Activated T-cell treated with anti-CD3 and anti-CD28 coated beads for 48 hours (primary cell): ENCODE measurements at places on chromosomes 6 and 20.
A peak's percentile ranks its signal among the peaks of the same experiment; 100 is the strongest.

DNA sequence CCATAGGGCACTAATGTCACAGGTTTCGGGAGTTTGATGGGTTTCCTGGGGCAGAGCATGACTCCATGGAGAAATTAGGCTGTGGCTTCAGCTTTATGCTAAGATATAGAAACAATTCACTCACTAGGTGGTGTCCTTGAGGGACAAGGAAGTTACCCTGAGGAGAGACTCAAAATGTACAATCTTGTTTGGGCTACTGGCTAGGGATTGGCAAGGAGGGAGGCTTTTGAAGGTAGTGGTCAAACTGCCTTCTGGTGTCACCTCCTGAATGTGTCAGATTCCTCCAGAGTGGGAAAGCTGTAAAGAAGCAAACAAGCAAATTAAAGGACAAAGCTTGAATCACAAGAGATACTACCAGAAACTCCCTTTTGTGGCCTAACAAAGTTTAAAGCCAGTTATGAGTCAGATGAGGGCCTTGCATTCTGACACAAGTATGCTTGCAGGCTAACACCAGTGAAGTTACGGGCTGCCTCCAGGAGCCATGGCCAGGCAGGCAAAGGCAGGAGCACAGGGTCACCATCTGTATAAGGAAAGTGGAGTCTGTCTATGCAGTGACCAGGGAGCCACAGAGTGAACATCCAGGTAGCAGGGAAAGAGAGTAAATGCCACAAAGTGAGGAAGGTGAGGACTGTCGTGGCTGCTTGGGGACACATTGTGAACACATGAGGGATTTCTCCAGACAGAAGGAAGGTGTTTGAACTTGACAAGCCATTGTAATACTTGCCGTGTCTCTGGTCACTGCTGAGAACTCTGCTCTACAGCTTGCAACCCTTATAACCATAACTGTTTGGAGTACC is 107.7 kb upstream of the DTNBP1 start:
- peak; percentile 20 for DNase-seq

DNA sequence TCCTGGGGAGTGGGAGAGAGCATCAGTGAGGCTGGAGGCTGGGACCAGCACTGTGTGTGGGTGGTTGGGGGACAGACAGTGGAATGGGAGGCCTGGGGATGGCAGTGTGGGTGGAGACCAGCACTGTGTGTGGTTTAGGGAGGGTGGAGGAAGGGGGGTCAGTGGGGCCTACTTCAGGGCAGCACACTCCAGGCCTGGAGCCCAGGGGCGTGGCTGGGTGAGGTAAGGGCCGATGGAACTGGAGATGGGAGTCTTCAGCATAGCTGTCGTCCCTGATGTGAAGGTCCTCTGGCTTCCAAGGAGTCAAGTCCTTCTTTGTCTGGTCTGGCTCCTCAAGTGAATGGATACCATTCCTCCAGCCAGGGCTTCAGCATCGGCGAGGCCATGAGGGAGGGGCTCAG is 18.6 kb downstream of the KCNK17 start:
- no peak for DNase-seq

DNA sequence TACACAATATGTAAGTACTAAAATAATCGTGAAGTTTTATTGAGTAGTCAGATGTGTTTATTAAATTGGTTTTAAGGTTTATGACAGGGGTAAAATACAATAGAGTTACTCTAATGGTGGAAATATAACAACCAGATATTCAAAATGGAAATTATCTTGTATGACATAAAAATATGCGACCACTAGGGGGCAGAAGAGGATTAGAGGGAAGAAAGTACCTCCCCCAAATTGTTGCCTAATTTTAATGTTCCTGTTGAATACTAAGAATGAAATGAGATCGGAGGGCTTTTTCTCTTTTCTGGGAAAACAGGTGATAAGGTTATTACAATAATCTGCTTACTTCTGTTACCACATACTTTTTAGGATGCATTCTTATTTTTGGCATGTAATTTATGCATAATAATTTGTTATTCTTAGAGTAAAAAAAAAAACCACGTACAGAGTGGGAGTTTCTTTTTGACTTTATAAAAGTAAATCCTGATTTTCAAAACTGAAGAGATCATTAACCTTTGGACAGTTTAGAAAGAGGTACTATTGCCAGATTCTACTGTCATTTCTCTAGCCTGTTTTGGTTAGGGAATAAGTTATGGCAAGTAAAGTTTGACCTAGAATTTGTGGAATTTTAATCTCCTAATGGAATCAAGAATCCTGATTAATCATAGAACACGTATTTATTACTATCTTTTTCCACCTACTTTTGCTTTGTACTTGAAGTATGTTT is 159.2 kb downstream of the CD109 start:
- DNase-seq: no peak

GRCh38 chr6:16903470-16903869 is 142.2 kb upstream of the ATXN1 start:
- DNase-seq: no peak

GRCh38 chr6:11437824-11438459 is 99.6 kb upstream of the TMEM170B start:
- no peak for DNase-seq

GRCh38 chr6:81731814-81732213 is 20.7 kb downstream of the TENT5A start:
- no peak for DNase-seq

- DNase-seq: no peak
Measured at GRCh38 chr20:57608516-57608915, 11.7 kb downstream of the ZBP1 start.

DNA sequence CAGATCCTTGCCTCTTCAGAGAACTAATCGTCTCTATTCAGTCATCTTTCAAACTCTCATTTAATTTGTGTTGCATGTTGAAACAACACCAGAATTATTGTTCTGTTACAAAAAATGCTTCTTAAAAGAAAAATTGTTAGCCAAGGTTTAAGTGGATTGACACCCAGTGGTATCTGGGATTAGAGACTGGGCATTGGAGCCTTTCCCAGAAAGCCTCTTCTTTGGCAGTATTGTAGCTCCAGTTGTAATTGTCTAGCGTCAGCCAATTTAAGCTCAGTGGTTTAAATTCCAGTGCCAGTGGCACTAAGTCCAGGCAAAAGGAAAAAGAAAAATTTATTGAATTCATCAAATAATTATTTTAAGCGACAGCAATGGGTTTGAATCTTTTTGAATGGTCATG is 801 bp downstream of the CCDC28A start:
- no peak for DNase-seq

GRCh38 chr6:53201270-53201669 is 52.6 kb upstream of the GCM1 start:
- no peak for DNase-seq

GRCh38 chr6:14921878-14922671 is 323.8 kb upstream of the JARID2 start:
- no peak for DNase-seq

GRCh38 chr6:50278663-50279062 is 228.9 kb upstream of the DEFB112 start:
- DNase-seq: no peak

- no peak for DNase-seq
Measured at GRCh38 chr20:48962976-48963771, 41.7 kb downstream of the ARFGEF2 start.

DNA sequence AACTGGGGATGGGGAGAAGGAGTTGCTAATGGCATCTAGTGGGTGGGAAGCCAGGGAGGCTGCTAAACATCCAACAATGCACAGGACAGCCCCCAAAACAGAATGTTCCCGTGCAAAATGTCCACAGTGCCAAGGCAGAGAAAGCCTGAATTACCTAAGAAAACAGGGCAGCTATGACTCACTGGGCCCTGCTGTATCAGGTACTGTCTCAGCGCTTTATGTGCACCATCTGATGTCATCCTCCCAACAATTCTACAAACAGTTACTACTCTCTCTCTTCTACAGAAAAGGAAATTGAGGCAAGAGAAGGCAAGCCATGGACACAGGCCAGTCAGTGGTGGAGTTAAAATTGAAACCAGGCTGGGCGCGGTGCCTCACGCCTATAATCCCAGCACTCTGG is 3.1 kb downstream of the YTHDF1 start:
- DNase-seq: no peak

DNA sequence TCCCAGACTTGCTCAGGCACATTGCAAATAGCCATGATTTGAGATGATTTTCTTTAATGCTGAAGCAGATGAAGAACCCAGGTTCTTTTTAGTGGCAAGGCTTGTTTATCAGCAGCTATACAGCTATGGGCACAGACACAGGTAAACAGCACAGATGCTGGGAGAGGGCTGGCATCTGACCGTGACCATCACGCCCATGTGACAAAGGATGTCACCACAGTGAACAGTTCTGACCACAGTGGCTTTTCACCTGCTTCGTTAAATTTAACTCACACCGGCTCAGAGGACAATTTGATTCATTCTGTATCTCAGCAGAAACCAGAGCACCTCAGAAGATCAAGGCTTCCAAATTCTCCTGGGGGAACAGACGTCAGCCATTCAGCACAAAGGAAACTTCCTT is 142.6 kb downstream of the CDH26 start:
- no peak for DNase-seq

DNA sequence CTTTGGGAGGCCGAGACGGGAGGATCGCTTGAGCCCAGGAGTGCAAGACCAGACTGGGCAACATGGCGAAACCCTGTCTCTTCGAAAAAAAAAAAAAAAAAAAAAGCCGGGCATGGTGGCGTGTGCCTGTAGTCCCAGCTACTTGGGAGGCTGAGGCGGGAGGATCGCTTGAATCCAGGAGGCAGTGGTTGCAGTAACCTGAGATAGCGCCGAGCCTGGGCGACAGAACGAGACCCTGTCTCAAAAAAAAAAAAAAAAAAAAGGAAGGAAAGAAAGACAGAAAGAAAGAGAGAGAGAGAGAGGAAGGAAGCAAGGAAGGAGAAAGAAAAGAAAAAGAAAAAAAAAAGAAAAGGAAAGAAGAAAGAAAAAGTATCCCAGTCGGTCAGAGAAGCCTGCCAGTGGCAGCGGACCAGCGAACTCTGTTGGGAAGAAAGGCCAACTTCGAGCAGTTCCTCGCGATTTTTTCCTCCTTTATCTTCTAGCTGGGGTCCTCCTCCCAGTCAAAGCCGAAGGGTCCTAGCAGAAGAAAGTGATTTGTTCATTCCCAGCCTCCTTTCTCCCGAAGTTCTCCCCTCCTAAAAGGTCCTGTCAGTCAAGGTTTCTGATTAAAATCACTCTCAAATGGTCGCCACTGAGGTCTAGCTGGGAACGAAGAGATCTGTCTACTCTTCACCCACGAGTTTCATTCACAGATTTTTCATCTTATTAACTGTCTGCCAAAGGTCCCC is 2.4 kb upstream of the SYCP2L start:
- no peak for DNase-seq

DNA sequence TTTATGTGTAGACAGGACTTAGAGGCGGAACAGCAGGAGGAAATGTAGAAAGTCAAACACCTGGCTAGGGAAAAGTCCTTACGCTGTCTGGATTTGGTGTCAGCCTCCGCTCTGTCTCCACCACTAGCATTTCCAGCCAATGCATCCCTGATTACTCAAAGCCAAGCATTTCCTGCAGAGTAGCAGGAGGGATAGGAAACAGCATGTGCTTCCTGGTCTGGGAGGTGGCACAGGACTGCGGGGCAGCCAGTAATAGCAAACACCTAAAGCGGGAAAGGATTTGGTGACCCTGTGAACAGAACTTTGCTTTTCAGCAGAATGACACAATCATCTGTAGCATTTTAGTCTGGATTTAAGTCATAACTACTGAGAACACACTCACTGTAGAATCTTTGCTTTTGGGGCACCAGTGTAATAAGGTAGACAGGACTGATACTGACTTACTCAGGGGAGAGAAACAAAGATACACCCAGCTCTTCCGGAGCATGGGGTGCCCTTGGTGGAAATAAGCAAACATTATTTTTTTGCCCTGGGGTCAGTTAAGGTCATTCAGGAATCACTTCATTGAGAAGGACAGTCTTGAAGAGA is 133.3 kb upstream of the AHI1 start:
- DNase-seq: no peak

GRCh38 chr6:5766260-5766659 is 240.5 kb downstream of the NRN1 start:
- DNase-seq: no peak

GRCh38 chr6:159609652-159610178 is 83.3 kb downstream of the SOD2 start:
- no peak for DNase-seq

DNA sequence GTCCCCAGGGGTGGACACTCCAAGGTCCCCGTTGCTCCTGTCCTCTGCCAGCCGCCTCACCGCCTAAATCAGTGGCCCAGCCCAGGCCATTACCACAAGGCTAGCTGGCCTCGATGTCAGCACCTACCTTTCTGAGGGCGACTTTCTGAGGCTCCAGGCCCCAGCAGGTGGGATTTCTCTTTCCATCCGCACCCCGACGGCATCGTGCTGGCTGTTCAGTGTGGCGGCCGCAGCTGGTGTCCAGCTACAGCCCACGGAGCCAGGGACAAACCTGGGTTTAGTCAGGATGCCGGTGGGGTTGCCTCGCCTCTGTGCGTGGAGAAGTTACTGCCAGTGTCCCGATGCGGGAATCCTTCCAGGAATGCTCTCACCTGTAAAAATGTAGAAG is 60.8 kb downstream of the ERMARD start:
- DNase-seq: no peak

DNA sequence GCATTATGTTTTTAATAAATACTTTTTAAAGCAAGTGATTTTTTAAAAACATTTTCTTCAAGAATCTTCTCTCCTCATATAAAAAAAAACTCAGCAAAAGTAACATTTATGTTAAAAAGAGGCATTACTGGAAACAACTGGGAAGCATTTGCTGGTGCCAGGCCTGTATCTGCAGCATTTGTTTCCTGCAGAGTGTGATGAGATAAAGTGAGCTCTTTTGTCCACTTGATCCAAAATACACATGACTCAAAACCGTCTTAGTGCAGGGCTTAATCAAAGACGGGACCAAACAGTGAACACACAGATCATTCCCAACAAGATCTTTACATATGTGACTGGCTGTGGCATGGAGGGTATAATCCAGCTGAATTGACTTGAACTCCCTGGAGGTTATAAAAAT is 28.3 kb upstream of the RIPPLY2 start:
- DNase-seq: no peak

DNA sequence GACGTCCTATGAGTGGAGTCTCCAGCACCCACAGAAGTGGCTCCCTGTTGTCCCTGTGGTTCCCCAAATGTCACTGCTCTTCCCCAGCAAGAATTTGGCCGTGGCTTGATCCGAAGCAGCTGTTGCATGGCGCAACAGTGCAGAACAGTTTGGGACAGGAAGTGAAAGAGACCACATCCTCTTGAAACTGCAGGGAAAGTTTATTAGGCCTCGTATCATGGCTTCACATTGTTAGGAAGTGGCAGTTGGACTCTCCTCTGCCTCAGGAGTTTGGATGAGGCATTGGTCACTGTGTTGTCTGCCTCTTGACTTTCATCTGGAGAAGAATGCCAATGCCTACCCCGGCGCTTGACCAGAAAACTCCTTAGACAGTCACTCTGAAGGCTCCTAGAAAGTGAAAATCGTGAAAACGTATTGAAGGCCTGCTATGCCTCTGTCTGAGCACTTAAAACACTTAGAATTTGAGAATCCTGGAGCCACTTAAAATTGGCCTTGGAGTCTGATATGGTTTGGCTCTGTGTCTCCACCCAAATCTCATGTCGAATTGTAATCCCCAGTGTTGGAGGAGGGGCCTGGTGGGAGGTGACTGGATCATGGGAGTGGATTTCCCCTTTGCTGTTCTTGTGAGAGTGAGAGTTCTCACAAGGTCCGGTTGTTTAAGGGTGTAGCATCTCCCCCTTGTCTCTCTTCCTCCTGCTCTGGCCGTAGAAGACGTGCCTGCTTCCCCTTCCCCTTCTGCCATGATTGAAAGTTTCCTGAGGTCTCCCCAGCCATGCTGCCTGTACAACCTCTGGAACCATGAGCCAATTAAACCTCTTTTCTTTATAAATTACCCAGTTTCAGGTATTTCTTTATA is 334.9 kb upstream of the JARID2 start:
- DNase-seq: peak; percentile 5
